ENCODE measurements at places on chromosomes 11 and 22.

DNA sequence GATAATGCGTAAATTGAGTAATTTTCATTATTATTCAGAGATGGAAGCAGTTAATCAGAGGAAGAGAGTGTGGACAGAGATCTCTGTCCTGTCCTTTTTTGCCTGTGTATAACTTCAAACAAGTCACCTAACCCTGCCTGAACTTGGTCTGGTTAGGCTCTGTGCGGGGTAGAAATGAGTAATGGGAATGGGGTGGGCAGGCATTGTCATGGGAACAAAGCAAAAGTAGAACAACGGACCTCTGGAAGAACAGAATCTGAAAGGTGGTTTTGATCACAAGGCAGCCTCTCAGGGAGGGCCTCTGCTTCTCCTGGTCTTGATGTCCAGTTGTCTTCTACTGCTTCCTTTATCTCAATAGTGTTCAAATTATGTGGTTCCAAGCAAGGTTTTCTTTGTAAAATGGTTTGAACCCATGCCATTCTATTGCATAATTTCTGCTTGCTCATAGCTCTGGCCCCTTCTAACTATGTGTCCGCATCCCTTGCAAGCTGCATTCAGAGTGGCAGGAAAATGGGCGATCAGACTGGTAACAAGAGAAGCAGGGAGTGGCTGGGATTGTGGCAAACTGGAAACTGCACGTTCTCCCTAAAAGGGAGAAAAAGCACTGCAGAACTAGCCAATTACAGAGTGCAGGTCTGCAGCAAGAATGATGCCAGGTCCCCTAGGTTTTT is 76.1 kb downstream of the PRR5L start:
- DNase-seq = no peak

DNA sequence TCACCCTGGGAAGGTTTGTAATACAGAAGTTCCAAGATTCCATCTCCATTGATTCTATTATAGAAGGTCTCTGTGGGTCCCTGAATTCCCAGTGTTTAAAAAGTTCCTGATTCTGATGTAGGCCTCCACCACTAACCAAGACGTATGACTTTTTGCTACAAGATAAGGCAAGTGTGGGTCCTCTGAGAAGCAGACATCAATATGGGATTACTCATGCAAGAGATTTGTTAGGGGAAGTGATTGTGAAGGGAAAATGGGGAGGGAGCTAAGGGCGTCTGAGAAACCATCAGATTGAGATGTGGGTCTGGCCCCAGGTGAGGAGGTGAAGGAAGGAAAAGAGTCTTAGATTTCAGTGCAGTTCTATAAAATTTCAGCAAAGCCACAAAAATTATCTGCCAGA is 10.2 kb upstream of the LGR4 start:
- no peak for DNase-seq

- peak; percentile 76 for DNase-seq
Measured at GRCh38 chr22:30208631-30209603, 37.6 kb downstream of the LIF start.

- DNase-seq = no peak
Measured at GRCh38 chr11:73981051-73981805, 1.4 kb downstream of the UCP2 start.

DNA sequence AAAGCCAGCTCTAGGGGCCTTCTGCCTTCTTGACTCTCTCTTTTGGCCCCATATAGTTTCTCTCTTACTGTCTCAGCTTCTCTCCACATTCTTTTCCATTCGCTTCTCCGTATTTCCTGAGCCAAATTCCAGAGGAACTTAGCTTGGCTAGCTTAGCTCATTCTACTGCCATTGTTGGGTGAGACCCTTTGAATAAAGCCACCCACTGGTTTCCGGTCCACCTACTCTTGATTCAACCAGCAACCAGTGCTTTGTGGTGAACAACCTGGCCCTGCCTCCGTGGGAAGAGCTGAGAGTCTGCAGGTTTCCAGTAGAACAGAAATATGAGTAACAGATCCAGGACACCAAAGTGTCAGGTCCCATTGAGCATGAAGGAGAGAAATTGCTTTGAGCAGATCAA is 81.3 kb upstream of the ARHGAP20 start:
- DNase-seq = no peak

- no peak for DNase-seq
Measured at GRCh38 chr11:11390068-11390771, 37.2 kb upstream of the CSNK2A3 start.
